HT-29 (cell line): ENCODE measurements at places on chromosomes 6 and 20. TPM values are rescaled to one million over a fixed set of nuclear protein-coding genes. Genes with fewer than 3 reads are reported as not detected.

The GTSF1L gene
- not detected in 2 replicates for total RNA-seq

The EYS gene
- 0.13 and 0.23 TPM in 2 replicates for total RNA-seq

The ETV7 gene
- total RNA-seq = 0.34 and 1.3 TPM in 2 replicates

The SRC gene
- 113 and 161 TPM in 2 replicates for total RNA-seq

GRCh38 chr6:47698342-47698787, at the start of gene ADGRF4:
Gene ADGRF4 (plus strand): TSS chr6:47698580. CDS start chr6:47707246, 8,666 bp downstream.
- peak; percentile 80 for DNase-seq

DNA sequence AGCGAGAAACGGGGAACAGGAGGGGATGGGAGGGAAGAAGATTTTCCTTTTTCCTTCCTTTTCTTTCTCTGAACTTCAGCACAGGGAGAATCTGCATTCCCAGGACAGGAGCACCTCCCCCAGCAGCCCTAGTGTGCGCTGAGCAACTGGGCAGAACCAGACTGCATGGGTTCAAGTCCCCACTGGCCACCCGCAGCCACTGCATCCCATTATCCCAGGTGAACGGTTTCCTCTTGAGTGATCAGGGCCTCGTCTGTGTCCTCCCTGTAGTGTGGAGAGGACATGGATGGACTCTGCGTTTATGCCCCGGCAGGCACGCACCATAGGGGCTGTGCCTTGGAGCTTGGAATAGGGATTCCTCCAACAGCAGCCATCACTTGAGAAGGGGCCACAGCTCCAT, 53.0 kb downstream of the ANKRD60 start:
- DNase-seq = no peak

The LIN28B gene
- not detected in 2 replicates for total RNA-seq

- no peak for DNase-seq
Measured at GRCh38 chr6:30599625-30600324, 17.3 kb downstream of the PPP1R10 start.
